ENCODE measurements at places on chromosomes 3 and 15. TPM values are rescaled to one million over a fixed set of nuclear protein-coding genes. Genes with fewer than 3 reads are reported as not detected.

DNA sequence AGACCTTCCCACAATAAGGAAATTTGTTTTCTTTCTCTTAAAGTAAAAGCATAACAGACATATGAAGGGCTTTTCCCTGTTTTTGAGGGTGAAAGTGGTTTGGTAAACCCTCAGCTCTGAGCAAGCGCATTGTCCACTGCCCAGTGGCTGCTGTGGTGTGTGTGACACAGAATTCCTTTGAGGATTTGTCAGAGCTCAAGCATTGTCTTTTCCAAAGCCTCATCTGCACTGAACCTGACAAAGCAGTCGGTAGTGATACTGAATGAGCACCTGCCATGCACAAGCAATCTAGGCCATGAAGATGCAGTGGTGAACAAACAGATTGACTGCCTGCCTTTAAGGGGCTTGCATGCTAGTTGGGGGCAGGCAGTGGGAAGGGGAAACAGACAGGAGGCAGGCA is 128.3 kb downstream of the PLCL2 start:
- no peak for DNase-seq

DNA sequence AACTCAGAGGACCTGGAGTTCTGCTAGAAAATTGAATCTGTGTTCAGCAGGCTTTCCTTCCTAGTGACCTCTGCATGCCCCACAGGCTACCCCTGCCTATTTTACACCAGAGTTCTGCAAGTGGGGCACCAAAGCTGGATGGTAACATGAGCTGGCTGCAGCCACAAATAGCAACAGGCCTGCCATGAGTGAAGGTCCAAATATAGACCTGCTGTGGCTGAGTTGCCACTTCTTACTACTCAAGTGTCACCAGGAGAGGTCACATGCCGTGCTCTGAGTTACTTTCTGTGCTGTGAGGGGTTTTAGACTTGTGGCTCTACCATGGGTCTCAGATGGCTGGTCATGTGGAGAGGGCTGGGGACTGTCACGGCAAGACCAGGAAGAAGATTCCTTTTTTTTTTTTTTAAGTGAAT is at the start of gene FSD2:
FSD2 (minus strand) TSS at position 76 of the 413 bp plus-strand sequence. CDS start 18,679 bp downstream, outside the sequence.
- DNase-seq, result no peak

DNA sequence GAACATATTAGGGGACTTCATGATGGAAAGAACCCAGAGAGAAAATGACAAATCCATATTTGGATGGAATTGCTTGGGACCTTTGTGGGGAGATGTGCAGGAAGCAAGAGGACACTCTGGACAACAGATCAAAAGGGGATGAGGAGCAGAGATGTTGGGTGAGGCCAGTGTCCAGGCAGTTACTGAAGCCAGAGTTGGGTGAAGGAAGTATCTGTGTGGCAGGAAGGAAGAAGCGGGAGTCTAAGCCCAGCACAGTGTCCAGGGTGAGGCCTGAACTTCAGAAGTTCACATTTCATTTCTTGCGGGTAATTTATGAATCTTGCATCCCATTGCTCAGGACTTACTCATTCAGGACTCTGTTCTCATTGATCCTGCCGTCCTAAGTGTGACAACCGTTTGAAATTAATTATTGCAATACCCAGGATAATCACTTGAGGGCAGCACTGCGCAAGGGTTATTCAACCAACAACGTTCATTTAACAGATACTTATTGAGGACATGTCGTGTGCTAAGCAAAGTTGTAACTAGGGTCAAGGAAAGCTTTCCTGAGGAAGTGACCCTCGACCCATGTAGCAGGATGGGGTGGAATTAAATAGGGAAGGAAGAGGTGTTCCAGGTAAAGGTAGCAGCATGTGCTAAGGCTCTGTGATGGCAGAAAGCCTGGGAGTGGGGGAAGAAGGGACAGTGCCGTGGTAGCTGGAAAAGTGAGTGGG is 61.3 kb upstream of the CMTM8 start:
- DNase-seq, result peak; percentile 53

GRCh38 chr3:106711650-106712049 is 665.6 kb upstream of the CCDC54 start:
- DNase-seq, result peak; percentile 19

DNA sequence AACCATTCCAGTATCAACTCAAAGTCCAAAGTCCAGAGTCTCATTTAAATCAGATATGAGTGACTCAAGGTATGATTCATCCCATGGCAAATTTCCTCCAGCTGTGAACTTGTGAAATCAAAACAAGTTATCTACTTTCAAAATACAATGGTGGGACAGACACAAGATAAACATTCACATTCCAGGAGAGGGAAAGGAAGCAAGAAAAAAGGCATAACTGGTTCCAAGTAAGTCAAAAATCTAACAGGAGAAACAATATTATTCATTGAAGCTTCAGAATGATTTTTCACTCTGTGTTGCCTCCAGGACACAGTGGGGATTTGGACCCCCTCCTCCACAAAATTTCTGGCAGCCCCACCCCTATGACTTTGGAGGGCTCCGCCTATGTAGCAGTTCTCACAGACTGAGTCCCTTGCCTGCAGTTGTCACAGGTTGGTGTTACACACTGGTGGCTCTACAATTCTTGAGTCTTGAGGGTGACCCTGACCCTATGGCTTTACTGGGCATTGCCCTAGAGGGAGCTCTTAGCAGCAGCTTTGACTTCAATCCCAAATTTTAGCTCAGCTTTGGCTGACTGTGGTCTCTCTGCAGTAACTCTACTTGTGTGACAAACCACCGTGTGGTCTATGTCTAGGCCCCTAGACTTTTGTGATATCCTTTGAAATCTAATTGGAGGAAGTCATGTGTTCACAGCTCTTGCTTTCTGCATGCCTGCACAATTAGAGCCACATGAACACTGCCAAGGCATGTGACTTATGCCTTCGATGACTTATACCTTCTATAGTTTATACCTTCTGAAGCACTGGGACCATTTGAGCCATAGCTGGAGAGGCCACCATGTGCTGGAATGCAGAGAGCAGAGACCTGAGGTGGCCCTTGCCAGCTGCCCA is 644.2 kb downstream of the GRM7 start:
- peak; percentile 78 for DNase-seq

DNA sequence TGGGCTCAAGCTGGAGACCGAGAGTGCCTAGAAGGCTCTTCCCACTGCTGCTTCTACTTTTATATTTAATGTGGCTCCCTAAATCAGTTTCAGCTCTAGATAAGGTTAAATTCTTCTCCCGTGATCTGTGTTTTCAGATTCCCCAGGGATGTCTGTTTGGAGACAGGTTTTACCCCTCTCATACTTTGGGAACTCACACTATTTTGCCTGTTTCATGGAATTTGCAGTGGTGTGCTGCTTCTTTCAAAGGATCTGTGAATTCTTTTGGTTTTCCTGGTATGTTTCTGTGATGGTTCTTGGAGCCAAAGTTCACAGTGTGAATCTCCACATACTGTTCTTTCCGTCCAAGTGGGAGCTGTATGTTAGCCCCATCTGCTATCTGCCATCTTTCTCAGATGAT is 238.3 kb upstream of the SLITRK3 start:
- DNase-seq, result no peak

Gene GATA2
- total RNA-seq, result 26.7 TPM

GRCh38 chr3:78736863-78737262 is 1030.9 kb downstream of the ROBO1 start:
- DNase-seq, result peak; percentile 11

Gene AGBL1
- total RNA-seq, result not detected

DNA sequence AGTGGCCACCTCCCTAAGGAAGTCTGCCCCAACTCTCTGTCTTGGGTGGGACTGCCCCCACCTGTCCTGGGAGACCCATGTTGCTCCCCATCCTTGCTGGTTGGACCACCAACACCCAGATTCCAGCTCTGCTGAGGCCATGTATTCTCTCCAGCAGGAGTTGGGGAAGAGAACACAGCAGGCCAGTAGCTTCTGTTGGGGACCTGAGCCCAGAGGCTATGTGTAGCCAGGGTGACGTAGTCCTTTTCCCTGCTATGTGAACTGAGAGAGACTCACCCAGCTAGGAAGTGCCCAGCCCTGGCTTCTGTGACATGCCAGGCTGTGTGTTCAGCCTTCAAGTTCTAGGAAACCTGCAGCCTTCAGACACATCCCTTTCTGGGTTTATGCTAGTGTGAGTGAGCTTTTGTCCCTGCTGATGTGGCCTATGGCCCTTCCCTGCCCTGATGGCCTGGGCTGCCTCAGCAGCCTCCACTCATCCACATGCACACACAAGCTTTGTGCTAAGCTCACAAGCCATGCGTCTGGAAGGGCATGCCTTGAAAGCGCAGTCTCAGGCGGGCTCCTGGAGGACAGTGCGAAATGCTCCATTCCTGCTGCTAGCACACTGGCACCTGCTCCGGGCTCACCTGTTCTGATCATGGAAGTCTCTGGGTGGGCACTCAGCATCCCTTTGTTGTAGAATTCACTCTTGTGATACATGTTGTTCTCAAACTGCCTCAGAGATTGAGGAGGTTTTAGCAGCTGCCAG is 42.6 kb downstream of the KY start:
- no peak for DNase-seq

GRCh38 chr3:189727898-189728297 is 96.7 kb downstream of the TP63 start:
- no peak for DNase-seq

Gene ALPK3
- 0.86 TPM for total RNA-seq

Gene RASGRF1
- total RNA-seq, result 0.43 TPM

DNA sequence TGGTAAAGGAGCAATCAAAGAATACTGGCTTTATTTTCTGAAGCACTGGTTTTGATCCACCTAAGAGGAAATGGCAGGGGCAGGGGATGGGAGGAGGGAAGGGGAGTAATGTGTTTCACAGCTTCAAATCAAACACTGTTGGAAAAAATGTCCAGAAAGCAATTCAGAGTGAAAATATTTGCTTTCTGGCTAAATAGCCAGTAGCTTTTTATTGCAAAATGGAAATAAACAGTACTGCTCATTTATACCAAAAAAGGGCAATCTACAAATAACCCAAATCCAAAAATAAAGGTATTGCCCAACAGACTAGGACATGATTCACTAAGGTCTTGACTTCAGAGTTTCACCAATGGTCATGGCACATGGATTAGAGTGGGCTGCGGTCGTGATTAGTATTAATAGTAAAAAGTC is 279.3 kb upstream of the THBS1 start:
- DNase-seq, result peak; percentile 87
